ENCODE measurements at places on chromosomes 13 and 19.

- DNase-seq: no peak
Observed at GRCh38 chr13:35474496-35475211, 1.8 kb downstream of the MAB21L1 start.

GRCh38 chr19:30555791-30556110 lies 183.6 kb downstream of the ZNF536 start:
- DNase-seq: no peak

DNA sequence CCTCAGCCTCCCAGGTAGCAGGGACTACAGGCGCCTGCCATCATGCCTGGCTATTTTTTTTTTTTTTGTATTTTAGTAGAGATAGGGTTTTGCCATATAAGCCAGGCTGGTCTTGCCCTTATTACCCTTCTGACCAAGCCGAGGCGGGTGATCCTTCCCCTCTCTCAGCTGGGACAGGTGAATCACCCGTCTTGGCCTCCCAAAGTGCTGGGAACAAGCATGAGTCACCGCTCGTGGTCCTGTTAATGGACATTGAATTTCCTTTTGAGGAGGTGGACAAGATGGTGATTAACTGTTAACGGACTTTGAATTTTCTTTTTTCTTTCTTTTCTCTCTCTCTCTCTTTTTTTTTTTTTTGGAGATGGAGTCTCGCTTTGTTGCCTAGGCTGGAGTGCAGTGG lies 10.6 kb downstream of the CD70 start:
- no peak for DNase-seq

- no peak for DNase-seq
Observed at GRCh38 chr13:50928102-50928501, 18.5 kb downstream of the RNASEH2B start.

Measured in effector CD4-positive, alpha-beta T cell (primary cell).